HuH-7.5 (cell line): ENCODE measurements at places on chromosomes 13 and 19.

DNA sequence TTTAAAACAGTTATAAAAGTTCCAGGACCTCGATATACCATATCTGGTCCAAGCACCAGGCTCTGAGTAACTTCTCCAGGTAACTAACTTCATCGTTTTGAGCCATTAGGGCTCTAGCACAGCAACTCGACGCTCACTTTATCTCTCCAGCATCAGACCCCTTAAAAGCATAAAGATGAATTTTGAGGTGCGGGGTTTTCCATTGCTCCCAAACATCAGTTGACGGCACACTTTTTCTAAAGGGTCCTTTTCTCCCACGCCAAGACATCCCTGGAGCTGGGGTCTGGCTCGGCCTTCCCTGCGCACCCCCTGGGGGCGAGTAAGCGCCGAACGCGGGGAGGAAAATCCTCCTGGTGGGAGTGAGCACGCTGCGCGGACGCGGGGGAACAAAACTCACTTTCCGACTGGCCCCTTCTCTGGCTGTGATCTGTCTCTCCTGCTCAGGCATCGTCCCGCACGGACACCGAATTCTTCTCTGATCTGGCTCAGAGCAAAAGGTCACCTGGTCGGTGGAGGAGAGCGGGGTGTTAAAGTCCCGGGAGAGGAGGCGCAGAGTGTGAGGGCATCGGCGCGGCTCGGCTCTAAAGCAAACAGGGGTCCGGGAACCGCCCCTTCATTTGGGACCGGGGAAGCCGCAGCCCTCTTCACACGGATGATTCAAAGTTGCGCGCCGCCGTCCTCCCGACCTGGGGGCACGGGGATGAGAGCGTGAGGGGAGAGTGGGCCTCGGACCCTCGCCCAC is at the start of gene ATP7B:
Gene ATP7B, minus strand, starts transcription at position 561 of the 742 bp plus-strand sequence. Its CDS starts 113 bp downstream, at position 448.
- no peak for DNase-seq

GRCh38 chr19:6374711-6375410 is 872 bp downstream of the PSPN start:
- DNase-seq, result no peak

GRCh38 chr13:71382285-71382684 is 484.7 kb downstream of the DACH1 start:
- no peak for DNase-seq

DNA sequence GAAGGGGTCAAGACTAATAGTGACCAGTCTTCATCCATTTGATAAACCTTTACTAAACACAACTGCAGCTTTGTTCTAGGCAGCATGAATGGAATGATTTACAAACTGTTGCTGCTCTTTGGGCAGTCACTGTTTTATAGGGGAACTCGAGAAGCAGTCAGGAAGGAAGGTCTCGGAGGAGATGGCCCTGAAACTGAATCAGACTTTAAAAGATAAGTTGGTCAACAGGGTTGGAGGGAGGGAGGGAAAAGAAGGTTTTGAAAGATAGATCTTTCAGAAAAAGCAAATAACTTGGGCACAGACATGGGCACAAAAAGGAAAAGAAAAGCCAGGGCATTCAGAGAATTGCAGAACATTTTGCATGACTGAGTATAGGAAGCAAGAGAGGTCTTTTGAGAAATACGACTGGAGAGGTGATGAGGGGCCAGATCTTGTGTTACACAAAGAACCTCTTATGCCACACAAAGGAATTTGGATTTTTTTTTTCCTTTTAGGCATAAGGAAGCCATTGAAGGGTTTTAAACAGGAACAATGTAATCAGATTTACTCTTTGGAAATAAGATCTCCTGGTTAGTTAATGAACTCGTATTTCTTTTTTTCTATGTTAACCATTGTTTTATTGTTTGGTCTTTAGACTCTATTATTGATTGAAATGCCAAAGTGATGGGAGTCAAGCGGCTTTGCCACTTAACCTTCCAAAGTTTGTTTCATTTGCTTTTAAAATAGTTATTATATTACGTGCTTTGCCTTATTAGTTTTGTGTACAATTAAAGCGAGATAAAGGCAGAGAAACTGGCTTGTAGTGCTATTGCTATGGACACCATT is 37.5 kb upstream of the SACS start:
- DNase-seq, result no peak

DNA sequence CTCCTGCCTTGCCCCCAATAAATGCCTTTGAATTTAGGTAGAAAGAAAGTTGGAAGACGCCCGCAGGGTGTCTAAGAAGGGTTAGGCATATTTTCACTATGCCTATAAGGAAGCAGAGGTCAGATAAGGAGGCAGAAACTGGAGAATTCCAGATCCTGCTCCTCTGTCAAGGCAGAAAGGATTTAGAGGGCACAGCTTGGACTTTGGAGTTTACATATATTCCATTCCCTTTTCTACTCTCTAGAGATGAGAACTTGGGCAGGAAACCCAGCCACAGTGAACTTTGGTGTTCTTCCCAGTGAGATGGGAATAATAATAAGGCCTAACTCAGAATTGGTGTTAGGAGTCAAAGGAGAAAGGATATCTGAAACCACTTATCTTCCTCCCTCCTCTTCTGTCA is 37.4 kb downstream of the CCNE1 start:
- no peak for DNase-seq

GRCh38 chr19:39001041-39001440 is 25.5 kb upstream of the FBXO17 start:
- no peak for DNase-seq

DNA sequence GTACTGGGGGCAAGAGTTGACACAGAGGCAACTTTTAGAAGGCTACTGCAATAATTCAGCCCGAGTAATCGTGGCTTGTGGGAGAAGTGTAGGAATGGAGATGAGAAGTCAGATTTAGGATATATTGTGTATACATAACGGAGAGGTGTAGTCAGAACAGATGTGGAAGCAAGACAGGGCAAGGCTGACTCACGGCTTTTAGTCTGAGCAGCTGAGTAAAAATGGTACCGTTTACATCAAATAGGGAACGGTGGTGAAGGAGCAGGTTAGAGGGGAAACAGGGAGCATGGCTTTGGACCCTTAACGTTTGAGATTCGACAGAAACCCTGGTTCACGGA is 796 bp upstream of the LSM14A start:
- DNase-seq, result peak; percentile 20

GRCh38 chr19:44904426-44904994 is 1.1 kb upstream of the APOE start:
- DNase-seq, result peak; percentile 8

- no peak for DNase-seq
Observed at GRCh38 chr13:39130301-39130700, 92.0 kb downstream of the NHLRC3 start.

DNA sequence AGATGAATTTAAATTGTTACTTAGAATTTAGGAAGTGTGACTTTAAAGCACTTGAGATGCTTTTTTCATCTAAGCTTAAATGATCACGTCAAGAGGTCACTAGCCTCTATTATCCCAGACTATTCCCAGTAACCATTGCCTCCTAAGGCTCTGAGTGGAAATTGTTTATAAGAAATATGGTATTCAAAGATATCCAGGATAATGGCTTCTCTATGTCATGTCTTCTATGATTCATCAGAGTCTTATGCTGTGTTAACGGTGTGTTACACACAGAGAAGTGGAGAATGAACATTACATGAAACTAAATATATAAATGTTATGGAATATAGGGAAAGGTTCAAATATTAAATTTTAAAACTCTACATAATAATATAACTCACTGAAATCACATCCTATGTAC is 79.8 kb upstream of the NBEA start:
- no peak for DNase-seq

- DNase-seq, result peak; percentile 94
Observed at GRCh38 chr19:1400281-1401137, 833 bp downstream of the GAMT start.

- no peak for DNase-seq
Observed at GRCh38 chr13:42865768-42866102, 84.4 kb downstream of the FAM216B start.

- no peak for DNase-seq
Observed at GRCh38 chr19:41302624-41303351, 7.2 kb upstream of the CCDC97 start.

DNA sequence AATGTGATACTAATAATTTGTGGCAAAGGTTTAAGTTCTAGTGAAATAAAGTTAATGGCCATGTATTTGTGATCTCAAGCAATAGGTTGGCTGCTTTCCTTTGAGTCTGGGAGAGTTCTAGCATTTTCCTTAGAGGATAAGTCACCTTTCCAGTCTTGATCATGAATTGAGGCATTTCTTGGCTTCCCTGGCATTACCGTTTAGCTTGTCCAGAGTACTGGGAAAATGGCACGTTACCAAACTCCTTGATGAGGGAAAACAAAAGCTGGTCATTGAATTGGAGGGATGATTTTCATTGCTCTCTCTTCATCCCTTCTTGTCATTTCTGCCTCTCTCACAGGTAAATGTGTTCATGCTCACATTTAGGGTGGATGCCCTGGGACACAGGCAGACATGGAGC is 34.0 kb upstream of the SPRY2 start:
- DNase-seq, result no peak

- peak; percentile 8 for DNase-seq
Observed at GRCh38 chr13:63731896-63732295, 2316.2 kb upstream of the PCDH20 start.

GRCh38 chr19:45164577-45165335 is 4.0 kb upstream of the NKPD1 start:
- DNase-seq, result no peak

GRCh38 chr13:41268764-41269163 is 5.4 kb upstream of the MTRF1 start:
- no peak for DNase-seq

GRCh38 chr13:113092776-113093579 is 12.6 kb upstream of the F7 start:
- DNase-seq, result no peak

- no peak for DNase-seq
Observed at GRCh38 chr19:38417544-38418506, 8.2 kb downstream of the RASGRP4 start.

GRCh38 chr19:33683881-33684537 is 62.3 kb downstream of the CHST8 start:
- DNase-seq, result peak; percentile 57

DNA sequence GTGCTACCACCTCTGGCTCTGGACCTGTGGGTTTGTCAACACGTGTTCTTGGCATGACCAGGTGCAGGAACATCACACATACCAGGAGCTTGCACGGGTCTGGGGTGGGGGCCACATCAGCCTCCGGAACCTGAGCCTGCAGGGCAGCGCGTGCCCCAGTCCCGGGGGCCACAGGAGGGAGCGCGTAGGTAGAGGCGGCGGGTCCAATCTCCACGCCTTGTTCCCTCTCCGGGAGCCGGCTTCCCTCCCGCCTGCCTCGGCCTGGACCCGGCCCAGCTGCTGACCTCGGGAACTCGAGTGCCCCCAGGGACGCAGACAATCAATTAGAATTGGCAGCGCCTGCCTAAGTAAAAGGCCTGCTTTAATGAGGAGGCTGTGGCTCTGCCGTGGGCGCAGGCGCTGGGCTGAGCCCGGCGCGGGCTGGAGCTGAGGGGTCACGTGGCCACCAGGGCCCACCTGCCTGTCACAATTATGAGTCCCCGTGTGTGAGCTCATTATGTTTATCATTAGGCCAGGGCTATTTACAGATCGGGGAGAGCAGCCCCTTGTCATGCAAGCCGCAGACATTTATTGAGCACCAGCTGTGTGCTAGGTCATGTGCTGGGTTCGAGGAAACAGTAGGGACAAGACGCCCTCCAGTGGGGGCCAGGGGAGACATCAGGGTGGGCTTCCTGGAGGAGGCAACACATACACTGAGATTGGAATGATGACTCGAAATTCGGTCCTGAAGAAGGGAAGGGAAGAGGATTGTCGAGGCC is 32.2 kb upstream of the TNFAIP8L1 start:
- peak; percentile 43 for DNase-seq

GRCh38 chr19:310781-311496 is 19.7 kb upstream of the PLPP2 start:
- DNase-seq, result no peak

- no peak for DNase-seq
Observed at GRCh38 chr13:92838786-92839185, 387.8 kb upstream of the GPC6 start.

GRCh38 chr13:82341116-82341515 is 1541.2 kb downstream of the SLITRK1 start:
- no peak for DNase-seq

DNA sequence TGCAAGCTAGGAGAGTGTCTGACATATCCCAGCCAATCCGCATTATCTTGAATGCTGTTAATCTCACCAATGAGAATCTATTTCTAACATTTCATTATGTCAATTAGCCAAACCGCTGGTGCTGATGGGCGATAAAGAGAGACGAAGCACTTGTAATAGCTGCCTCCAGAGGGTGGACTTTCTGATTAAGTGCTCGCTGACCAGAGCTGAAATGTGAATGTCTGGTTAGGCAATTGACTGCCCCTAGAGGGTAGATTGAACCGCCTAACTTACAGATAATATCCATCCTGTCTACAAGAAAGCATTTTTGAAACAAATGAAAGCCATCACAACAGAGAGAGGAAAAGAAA is 552 bp upstream of the GRWD1 start:
- DNase-seq, result peak; percentile 95

- no peak for DNase-seq
Observed at GRCh38 chr13:36445278-36445677, 13.0 kb downstream of the CCNA1 start.

DNA sequence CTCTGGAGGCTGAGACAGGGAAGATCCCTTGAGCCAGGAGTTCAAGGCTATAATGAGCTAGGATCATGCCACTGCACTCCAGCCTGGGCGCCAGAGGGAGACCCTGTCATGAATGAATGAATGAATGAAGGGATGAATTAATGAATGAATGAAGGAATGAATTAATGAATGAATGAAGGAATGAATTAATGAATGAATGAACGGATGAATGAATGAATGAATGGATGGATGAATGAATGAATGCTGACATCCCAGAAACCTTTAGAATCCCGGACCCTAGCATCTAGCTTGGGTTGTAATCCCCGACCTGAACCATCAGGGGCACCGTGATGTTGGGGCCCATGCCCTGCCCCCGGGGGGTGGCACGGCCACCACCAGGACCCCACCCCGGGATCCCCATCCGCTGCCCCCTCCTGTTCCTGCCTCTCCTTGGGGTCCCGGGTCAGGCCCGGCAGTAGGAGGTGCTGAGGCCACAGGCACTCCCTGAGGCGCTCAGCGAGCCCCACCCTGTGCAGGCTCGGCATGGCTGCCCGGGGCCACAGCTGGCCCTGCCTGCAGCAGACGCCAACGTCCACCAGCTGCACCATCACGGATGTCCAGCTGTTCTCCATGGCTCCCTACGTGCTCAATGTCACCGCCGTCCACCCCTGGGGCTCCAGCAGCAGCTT is 3.4 kb downstream of the EBI3 start:
- no peak for DNase-seq

- DNase-seq, result no peak
Observed at GRCh38 chr13:23598369-23598768, 28.2 kb downstream of the TNFRSF19 start.

- no peak for DNase-seq
Observed at GRCh38 chr13:37492075-37492474, 106.5 kb downstream of the POSTN start.

DNA sequence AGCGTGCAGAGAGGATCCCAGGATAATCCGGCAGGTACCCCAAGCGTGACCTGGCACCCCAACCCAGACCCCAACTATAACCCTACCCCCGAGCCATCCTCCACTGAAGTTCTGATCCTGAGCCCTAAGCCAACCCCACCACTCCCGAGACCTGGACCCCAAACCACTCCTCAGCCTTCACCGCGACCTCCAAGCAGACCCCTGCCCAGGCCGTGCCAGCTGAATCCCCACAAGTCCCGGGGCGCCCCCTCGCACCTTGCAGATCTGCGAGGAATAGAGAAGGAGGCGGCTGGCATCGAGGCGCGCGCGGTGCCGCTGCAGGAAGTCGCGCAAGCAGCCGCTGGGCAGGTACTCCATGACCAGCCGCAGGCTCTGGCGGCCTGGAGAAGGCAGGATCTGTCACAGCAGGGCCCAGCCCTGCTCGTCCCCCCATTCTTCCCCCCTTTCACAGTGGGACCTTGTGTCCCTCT is 10.1 kb upstream of the INSL3 start:
- no peak for DNase-seq

GRCh38 chr19:32890841-32891240 is 21.3 kb upstream of the SLC7A9 start:
- no peak for DNase-seq
